ENCODE measurements at places on chromosomes 3 and 15.
A peak's percentile ranks its signal among the peaks of the same experiment; 100 is the strongest.

- peak; percentile 79 for DNase-seq
These were observed at the start of gene ZNF619 for GRCh38 chr3:40476478-40477470. Gene ZNF619, plus strand, starts transcription at chr3:40477122. Its CDS starts 858 bp downstream, at chr3:40477980.

DNA sequence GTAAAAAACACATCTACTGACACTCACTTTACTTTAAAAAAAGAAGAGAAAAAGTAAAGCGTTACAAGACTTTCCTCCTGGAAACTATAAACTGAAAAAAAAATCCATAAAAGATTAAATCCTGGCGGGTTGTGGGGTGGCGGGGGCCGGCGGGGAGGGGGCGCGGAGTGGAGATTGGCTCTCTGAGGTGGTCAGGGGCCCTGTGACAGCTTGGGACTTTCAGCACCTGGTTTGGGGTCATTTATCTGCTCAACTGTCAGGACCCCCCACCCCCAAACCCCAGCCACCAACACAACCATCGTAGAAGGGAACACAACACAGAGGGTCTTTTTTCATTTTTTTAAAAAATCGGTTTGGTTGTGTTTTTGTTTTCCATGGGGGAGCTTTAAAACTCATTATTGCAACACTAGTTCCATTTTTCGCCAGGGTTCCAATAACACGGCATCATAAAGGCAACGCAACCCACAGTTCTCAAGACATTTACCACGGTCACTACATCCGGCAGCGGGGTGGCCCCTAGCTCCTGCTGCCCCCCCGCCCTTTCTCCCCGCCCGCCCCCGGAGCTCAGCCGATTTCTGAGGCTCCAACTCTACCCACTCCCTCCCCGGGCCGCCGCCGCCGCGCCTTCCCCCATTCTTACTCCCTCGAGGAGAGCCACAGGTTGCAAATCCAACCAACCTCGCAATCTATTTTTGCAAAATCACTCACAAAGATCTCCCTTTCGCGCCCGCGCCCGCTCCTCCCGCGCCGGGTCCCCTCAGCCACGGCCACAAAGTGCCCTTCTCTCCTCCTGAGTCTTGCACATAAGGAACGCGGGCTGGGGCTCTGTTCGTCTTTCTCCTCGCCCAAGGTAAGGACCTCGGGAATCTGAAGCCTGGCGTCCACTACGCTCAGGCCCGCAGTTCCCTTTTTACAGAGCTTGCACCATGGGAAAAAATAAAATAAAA lies 1.8 kb downstream of the BCL6 start:
- DNase-seq, result peak; percentile 66

GRCh38 chr3:160133757-160134156 lies 91.5 kb upstream of the C3orf80 start:
- DNase-seq, result no peak

DNA sequence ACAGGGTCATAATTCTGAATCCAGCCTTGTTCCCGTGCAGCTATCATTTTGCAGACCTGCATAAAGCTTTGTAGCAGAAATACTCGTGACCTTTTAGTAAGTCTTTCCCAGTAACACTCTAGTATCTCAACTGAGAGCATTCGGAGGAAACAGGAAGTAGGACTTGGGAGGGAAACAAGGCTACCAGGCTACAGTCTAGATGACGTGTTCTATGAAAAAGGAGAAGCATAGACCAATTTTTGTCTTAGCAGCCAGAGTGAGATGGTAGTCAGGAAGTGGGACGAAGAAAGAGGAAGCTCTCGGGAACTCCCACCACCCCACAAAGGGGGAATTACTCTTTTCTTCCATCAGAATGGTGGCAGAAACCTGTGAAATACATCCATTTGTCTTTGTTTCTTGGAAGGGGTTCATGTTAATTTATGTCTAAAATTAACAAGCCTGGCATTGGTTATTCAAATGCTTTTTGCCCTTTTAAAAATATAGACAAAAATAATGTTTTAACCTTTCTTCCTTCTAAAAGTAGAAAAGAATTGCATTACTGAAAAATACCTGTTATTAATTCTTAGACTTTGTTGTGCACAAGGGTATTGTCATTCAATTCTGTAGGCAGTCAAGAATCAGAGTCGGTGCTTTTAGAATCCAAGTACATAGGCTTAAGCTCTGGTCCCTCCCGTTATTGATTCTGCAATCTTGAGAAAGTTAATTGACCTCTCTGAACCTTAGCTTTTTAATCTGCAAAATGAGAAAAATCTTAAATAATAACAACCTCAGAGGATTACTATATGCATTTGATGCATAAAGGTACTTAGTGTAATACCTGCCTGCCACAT lies 1.6 kb upstream of the SUCNR1 start:
- no peak for DNase-seq

GRCh38 chr3:127780536-127781400 lies 41.5 kb downstream of the MGLL start:
- DNase-seq, result no peak

DNA sequence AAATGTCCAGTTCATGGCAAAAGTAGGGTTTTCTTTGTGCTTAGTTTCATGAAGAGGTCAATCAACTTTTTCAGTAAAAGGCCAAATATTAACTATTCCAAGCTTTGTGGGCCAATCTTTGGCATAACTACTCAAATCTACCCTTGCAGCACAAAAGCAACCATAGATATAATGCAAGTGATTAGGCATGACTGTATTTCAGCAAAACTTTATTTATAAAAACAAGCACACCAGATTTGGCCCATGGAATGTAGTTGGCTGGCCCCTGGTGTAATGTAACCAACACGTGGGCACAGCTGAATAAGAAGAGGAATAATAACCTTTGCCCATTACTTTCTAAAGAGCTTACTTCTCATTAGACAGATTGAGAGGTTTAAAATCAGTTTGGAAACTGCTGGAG lies 50.6 kb downstream of the CASR start:
- no peak for DNase-seq

GRCh38 chr3:11037976-11038375 lies 45.4 kb downstream of the SLC6A1 start:
- no peak for DNase-seq

DNA sequence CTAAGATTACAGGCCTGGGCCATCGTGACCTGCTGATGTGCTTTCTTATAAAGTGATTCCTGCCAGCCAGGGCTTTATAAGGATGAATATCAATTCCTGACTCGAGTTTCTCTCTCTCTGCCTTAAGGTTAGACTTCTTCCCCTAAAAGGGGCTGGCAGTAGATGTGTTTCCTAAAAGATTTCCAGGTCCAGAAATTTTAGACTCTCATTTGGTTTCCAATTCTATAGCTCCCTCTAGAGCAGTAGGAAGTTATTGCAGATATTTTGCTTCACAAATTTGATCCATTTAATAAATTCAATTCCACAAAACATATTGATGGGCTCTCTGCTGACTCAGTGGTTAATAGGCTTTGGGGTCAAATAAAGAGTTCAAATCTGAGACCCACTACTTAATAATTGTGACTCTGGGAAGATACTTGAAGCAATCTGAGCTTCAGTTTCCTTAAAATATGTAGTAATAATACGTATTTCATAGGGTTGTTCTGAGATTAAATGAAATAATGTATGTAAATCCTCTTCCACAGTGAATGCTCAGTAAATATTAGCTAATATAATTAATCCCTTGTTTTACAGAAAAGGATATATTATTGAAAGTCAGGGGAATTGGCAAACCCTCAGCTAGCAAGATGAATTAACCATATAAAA lies 2.1 kb downstream of the TRIM69 start:
- no peak for DNase-seq

DNA sequence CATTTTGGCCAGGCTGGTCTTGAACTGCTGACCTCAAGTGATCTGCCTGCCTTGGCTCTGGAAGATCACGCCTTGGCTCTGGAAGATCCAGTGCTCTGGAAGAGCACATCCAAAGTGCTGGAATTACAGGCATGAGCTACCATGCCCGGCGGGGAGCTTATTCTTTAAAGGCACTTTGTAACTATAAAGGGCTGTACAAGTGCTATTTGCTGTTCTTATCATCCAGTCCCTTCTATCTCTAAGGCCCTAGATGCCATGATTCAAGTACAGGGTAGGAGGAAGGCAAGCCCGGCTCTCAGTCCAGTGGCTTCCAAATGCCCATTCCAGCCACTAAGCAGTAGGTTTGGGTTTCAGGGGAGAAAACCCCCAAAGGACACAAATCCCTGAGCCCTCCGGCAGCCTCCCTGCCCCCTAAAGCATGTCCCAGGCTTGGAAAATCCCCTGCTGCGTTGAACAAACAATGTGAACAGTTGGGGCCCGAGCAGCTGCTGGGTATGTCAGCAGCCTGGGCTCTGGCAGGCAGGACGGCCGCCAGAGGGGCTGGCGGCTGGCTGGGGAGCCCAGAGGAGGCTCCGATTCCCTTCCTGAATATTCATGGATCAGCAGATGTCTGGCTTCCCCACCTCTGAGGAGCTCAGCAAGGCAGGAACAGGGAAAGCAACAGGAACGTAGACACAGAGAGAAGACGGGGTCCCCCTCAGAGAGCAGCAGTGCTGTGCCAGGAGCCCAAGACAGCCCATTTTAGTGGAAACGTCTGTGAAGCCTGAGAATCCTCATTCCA lies 7.7 kb downstream of the IGDCC4 start:
- no peak for DNase-seq

DNA sequence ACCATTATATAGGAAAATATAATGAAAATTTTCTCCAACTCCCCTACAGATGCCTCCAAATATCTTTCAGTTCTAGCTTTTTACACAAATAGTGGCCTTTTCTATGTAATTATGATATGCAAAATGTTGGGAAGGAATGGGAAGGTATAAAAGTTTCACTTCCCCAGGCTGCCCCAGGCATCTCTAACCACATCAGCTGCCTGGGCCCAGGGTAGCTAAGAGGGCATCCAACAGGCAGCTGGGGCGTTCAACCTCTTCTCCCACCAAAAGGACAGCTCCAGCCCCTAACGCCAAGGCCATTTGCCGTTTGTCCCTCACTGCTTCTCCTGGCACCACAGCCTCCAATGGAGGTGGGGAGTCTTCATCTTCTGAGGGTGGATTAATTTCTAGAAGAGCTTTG lies 188.1 kb upstream of the TSC22D2 start:
- no peak for DNase-seq

- DNase-seq, result no peak
These were observed 181.0 kb downstream of the RAB11A start for GRCh38 chr15:66050264-66050663.

DNA sequence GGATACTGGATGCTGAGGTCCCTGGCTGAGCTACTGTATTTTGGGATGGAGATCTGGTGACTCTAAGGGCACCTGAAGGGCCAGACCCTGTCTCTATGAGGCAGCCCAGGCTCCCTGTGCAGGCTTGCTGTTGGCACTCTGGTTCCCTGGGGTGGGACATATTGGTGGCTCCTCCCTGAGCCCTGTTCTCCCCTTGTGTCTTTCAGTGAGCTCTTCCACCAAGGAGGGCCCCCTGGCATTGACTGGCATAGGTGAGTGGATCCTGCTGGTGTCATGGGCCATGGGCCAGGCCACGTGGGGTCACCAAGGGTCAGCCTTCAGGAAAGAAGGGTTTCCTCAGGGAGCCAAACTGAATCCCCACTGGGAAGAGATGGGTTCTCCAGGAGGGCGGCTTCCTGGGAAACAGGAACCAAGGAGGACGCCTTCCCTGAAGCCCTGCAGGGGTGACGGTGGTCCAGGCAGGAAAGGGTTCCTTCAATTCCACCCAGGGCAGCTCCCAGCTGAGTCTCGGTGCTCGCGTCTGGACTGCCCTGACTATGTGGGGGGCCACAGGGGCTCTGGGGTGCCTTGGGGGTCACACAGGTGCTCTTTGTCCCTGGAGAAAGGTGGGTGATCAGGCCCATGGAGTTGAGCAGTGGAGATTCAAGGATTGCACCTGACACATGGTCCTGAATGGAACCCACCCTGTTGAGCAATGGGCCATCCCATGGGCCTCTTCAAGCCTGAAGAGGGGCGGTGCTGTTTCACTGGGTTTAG lies 220.4 kb downstream of the SNRPN start:
- no peak for DNase-seq

DNA sequence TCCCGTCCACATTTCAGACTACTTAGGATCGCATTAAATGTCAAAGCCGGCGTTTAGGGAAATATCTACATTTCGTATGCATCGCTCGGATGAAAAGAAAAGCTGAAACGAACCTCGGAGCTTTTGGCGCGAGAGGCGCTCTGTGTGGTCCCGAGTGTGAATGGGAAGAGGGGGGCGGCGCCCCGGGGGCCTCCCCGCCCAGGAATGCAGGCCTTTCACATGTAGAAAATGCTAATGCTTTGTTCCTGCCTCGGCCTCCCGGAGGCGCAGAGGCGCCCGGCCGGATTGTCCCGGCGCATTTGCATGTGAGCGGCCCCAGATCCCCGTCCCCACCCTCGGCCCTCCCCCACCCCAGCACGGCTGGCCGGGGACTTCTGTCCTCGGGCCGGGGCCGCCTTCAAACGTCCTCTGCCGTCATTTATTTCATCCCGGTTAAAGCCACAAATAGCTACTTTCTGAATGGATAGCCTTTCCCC lies 37.0 kb upstream of the TRIM71 start:
- peak; percentile 41 for DNase-seq

DNA sequence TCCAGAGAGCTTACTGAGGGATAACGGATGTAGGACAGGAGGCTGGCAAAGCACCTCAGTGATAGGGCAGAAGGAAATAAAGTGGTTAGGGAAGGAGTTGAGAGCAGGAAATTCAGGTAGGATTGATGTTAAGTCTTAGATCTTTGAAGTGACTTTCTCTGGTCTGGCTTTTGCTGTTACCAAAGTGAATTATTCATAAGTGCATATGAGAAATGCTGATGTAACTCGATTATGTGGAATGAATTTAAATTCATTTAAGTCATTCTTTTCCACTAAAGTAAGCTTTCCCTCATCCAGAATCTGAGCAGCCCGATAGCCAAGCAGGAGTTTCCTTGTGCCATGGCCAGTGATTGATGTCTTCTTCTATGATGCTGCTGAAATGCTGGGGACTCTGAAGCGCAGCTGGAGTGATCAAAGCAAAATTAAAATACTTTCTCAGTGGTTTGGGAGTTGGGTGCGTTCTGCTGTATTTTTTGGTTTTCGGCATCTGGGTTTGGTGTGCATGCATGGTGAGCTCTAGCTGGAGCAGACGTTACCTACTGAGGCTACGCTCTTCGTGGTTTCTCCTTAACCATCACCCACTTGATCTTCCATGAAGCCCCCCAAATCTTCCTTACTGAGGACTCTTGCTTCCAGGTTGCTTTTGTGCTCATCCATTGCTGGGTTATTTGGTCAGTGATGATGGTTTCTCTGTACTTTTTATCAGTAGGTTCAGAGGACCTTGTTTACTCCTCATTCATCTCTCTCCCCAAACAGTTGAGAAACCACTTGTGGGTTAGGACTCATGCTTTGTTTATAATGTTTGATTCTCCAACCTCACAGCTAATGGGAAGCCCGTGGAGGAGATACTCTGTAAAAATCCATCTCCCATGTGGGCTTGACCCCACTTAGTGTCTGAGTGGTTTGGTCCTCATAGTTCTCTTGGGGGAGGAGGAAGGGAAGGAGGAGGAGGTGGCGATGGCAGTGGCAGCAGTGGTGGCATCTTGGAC lies 72.5 kb downstream of the IGF1R start:
- no peak for DNase-seq

GRCh38 chr3:153028381-153028780 lies 133.6 kb upstream of the RAP2B start:
- DNase-seq, result no peak

DNA sequence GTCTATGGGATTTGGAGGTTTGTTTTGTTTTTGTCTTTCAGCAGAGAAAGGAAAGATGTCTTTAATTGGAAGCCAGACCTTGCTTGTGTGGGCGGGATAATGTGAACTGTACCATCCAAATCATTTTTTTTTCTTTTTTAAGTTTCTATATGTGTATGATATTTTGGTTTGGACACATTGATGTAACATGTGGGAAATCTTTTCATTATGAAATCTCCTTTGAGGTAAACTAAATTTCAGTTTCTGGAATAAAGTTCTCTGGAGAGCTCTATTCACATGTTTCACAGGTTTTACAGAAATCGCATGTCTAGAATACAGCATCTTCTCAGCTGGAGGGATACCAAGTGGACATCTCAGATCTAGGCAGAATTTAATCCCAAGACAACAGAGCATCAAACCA lies 451.5 kb upstream of the MDFIC2 start:
- DNase-seq, result no peak
